Upper lobe of left lung (tissue), 6 donors: ENCODE measurements at places on chromosomes 2 and 18. TPM values are rescaled to one million over a fixed set of nuclear protein-coding genes. Genes with fewer than 3 reads are reported as not detected.
A peak's percentile ranks its signal among the peaks of the same experiment; 100 is the strongest.

- H3K36me3 ChIP-seq, result no peaks in the 10 kb centered on the region
- no peaks in the 10 kb centered on the region for H3K27me3 ChIP-seq
- no peak overlapping the region for H3K27ac ChIP-seq
- no peaks in the 10 kb centered on the region for H3K4me1 ChIP-seq
These were observed 16.9 kb downstream of the CROCC2 start for GRCh38 chr2:240922982-240923537.

Gene SLC16A14
- 1.6 TPM for total RNA-seq

DNA sequence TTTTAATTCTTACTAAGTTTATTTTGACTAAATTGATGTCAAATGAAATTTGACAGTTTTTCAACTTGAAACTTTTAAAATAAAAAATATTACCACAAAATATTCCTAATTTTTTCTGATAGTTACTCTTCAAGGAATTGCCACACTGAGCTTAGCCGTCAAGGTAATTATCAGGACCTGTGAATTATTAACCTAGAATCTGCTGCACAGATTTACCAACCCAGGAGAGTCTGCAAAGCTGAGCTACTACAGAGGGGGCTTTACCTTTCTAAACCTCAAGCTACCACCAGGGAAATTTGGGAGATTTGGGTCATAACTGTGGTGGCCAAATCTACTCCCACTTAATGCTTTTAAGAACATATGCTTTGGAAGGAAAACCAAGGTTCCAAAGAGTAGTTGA is 324.6 kb downstream of the CCDC178 start:
- H3K27ac ChIP-seq, result no peak overlapping the region
- no peaks in the 10 kb centered on the region for H3K27me3 ChIP-seq
- H3K4me1 ChIP-seq, result no peaks in the 10 kb centered on the region
- no peaks in the 10 kb centered on the region for H3K36me3 ChIP-seq
- H3K4me3 ChIP-seq, result no peak overlapping the region

GRCh38 chr2:137493261-137493660 is 471.0 kb upstream of the HNMT start:
- no peaks in the 10 kb centered on the region for H3K36me3 ChIP-seq
- H3K4me3 ChIP-seq, result no peak overlapping the region
- H3K27ac ChIP-seq, result no peak overlapping the region
- H3K27me3 ChIP-seq, result no peaks in the 10 kb centered on the region

DNA sequence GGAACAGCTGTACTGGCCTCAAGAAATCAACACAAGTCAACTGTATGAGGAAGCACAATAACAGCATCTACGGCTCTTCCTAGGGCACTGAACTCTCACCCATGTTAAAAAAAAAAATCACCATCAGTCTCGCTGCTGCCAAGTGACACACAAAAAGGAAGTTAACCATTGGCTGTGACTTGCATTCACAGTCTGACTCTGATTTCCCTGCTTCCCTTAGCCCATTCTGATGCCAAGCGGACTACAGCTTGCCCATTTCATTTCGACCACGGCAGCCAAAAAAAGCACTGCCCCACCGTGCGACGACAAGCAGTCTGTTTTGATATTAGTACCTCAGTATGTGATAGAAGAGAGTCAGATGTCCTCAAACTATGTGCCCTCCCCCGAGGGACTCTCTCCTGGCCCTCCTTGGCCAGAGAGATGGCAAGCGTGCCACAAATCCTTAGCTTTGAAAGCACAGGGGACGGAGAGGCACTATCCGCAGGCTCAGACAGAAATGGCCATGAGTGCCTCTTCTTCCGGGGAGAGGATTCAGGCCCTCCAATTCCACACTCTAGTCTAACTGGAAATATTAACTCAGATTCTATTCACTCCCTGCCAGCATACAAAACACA is 250.0 kb downstream of the TCF4 start:
- no peaks in the 10 kb centered on the region for H3K36me3 ChIP-seq
- DNase-seq, result no peak
- H3K27ac ChIP-seq, result peak overlapping the region; percentile 69
- H3K27me3 ChIP-seq, result no peaks in the 10 kb centered on the region
- peak overlapping the region; percentile 5 for H3K4me3 ChIP-seq

DNA sequence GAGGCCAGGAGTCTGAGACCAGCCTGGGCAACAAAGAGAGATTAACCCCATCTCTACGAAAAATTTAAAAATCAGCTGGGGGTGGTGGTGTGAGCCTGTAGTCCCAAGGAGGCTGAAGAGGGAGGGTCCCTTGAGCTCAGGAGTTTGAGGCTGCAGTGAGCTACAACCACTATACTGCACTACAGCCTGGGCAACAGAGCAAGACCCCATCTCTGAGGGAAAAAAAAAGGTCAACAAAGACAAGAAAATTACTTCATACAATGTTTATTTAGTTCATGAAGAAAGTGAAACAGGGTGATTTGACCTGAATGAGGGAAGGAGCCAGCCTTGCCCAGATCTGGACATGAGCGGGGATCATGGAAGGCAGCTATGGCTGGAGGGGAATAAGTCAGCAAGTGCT is 59.1 kb downstream of the TMEM163 start:
- H3K4me1 ChIP-seq, result no peaks in the 10 kb centered on the region
- H3K36me3 ChIP-seq, result no peaks in the 10 kb centered on the region
- no peaks in the 10 kb centered on the region for H3K27me3 ChIP-seq
- H3K27ac ChIP-seq, result no peak overlapping the region

DNA sequence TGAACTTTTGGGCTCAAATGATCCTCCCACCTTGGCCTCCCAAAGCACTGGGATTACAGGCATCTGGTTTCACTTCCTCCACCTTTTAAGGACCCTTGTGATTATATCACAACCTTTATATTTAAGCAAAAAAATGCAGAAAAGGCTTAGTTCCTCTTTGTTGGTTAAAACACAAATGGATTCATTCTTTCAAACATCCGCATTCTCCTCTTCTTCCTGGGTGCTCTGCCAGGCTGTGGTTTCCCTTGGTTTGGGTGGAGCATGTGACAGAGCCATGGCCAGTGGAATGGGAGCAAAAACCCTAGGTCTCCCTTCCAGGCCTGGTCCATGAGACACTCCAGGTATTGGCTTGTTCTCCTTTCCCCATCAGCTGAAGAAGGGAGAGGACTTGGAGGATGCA is 9.9 kb upstream of the SLC66A3 start:
- H3K27ac ChIP-seq, result no peak overlapping the region
- H3K4me3 ChIP-seq, result no peak overlapping the region

Gene GULP1
- 61.3 TPM for total RNA-seq

GRCh38 chr18:9707381-9708056 is 582 bp upstream of the RAB31 start:
- H3K4me3 ChIP-seq, result peak overlapping the region; percentile 83
- H3K4me1 ChIP-seq, result peaks cover 22% of the 10 kb centered on the region
- no peak for DNase-seq
- H3K27ac ChIP-seq, result peak overlapping the region; percentile 95

DNA sequence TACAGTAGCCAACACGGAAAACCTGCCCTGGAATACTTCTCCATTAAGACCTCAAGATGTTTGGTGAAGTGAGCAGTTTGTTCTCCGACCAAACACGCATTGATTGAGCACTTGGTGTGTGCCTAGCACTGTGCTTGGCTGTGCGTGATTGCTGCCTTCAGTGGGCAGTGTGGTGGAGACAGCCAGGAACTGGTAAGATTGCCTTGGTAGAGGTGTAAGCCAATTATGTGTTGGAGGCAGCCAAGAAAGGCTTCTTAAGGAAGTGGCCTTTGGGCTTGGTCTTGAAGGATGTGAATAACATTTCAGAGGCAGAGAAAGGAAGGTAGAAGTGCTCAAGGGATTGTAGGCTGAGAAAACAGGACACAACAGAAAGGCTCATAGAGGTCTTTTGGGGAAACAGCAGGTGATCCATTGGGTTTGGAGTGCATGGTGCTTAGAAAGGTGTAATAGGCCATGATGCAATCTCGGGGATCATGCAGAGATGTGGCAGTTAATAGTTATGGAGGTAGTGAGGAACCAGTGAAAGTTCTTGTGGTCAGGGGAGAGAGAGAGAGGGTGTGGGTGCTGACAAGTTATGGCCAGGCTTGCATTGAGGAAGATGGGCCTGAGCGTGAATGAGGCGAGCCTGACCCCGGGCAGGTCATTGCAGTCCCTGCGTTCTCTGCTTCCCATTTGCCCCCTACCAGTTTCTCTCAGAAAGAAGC is 6.3 kb downstream of the B3GNT2 start:
- H3K27ac ChIP-seq, result peak overlapping the region; percentile 56
- peak; percentile 48 for DNase-seq
- no peak overlapping the region for H3K4me3 ChIP-seq
- H3K4me1 ChIP-seq, result peaks cover 78% of the 10 kb centered on the region
- H3K27me3 ChIP-seq, result no peaks in the 10 kb centered on the region

Gene ABCB11
- total RNA-seq, result not detected

Gene RHOB
- total RNA-seq, result 583 TPM

DNA sequence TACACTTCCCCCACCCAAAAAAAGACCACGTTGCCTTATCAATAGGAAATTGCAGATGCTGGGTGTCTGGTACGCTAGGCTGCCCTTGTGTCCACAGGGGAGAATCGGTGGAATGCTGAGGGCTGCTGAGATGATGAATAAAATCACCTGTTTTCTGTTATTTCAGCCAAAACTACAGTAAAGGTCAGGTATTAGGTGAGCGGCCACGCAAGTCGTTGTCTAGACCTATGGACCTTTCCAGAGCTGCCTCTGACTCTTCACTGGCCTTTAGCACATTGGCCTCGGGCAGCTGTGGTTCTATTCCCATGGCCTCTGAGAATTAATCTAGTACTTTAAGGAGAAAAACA is 89.6 kb downstream of the MTCL1 start:
- H3K27ac ChIP-seq, result no peak overlapping the region
- no peaks in the 10 kb centered on the region for H3K36me3 ChIP-seq
- no peaks in the 10 kb centered on the region for H3K4me1 ChIP-seq

Gene SEMA4C
- total RNA-seq, result 27.2 TPM

GRCh38 chr18:21281603-21282002 is 39.6 kb downstream of the GREB1L start:
- no peaks in the 10 kb centered on the region for H3K27me3 ChIP-seq
- no peak overlapping the region for H3K27ac ChIP-seq
- H3K36me3 ChIP-seq, result no peaks in the 10 kb centered on the region
- no peaks in the 10 kb centered on the region for H3K4me1 ChIP-seq

GRCh38 chr2:24493713-24494112 is 2.7 kb downstream of the NCOA1 start:
- H3K27ac ChIP-seq, result no peak overlapping the region
- no peaks in the 10 kb centered on the region for H3K36me3 ChIP-seq
- H3K27me3 ChIP-seq, result no peaks in the 10 kb centered on the region
- peaks cover 29% of the 10 kb centered on the region for H3K4me1 ChIP-seq
- H3K4me3 ChIP-seq, result peak overlapping the region; percentile 93

DNA sequence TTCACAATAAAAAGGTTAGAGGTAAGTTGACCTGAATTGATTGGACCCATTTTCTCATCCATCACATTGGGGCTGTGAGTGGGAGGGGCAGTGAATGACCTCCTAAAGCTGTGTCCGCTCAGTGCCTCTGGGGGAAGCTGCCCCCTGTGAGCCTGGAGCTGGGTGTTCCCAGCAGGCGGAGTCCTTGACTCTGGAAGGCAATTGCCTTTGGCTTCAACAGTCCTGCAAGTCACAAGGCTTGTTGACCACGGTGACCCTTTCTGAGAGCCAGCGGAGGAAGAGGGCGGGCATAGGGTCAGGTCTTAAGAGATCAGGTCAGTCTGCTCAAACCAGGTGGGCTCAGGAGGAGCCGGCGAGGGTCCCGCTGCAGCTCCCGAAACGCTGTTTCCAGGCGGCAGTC is 1.1 kb upstream of the CIDEA start:
- H3K4me1 ChIP-seq, result peaks cover 15% of the 10 kb centered on the region
- no peak overlapping the region for H3K27ac ChIP-seq
- H3K4me3 ChIP-seq, result no peak overlapping the region
- peaks cover 21% of the 10 kb centered on the region for H3K27me3 ChIP-seq
- H3K36me3 ChIP-seq, result no peaks in the 10 kb centered on the region

Gene LAPTM4A
- total RNA-seq, result 27.2 TPM

DNA sequence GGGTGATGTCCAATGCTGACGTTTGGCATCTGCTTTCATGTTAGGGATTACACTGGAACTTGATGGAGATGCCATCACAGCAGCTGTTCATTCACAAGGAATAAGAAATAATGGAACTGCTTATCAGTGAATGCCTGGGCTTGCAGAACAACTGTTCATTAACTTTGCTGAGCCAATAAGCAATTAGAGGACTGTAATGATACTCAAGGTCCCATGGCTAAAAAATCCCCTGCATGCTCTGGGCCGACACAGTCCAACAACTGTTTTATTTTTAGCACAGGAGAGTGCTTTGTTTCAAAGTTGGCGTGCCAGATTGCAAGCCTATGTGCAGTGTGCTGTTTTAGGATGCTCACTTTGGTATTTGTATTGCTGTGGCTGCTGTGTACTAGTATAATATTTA is 408.0 kb upstream of the RGPD4 start:
- no peak overlapping the region for H3K27ac ChIP-seq
- H3K4me1 ChIP-seq, result no peaks in the 10 kb centered on the region
- no peaks in the 10 kb centered on the region for H3K27me3 ChIP-seq
- H3K36me3 ChIP-seq, result no peaks in the 10 kb centered on the region
- no peak overlapping the region for H3K4me3 ChIP-seq

DNA sequence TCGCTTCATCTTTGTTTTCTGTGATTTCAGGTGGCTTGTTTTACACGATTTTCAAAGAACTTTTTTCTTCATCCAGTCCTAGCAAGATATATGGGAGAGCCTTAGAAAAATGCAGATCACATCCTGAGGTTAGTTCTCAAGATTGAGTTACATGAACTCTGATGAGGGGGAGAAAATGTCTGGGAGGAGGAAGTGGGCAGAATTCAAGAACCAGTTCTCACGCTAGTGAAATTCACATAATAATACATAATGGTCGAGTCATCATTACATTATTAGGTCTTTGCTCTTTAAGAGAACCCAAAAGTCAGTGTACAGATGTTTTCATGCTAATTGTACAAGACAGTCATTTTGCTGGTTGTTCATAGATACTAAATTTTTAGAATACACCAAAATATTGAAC is 7.0 kb downstream of the TIMM21 start:
- H3K4me3 ChIP-seq, result no peak overlapping the region
- H3K27me3 ChIP-seq, result no peaks in the 10 kb centered on the region
- DNase-seq, result no peak
- no peak overlapping the region for H3K27ac ChIP-seq
- peaks cover 2% of the 10 kb centered on the region for H3K4me1 ChIP-seq

Gene ANKRD62
- total RNA-seq, result not detected

Gene ACKR3
- total RNA-seq, result 11.6 TPM

- H3K36me3 ChIP-seq, result no peaks in the 10 kb centered on the region
- H3K4me1 ChIP-seq, result no peaks in the 10 kb centered on the region
- H3K27ac ChIP-seq, result no peak overlapping the region
These were observed 519.2 kb upstream of the SPHKAP start for GRCh38 chr2:228700638-228701037.

GRCh38 chr2:70789304-70790135 is 923 bp downstream of the FIGLA start:
- peaks cover 15% of the 10 kb centered on the region for H3K4me1 ChIP-seq
- H3K36me3 ChIP-seq, result no peaks in the 10 kb centered on the region
- DNase-seq, result no peak
- no peak overlapping the region for H3K27ac ChIP-seq

Gene RGPD3
- total RNA-seq, result 0.13 TPM

DNA sequence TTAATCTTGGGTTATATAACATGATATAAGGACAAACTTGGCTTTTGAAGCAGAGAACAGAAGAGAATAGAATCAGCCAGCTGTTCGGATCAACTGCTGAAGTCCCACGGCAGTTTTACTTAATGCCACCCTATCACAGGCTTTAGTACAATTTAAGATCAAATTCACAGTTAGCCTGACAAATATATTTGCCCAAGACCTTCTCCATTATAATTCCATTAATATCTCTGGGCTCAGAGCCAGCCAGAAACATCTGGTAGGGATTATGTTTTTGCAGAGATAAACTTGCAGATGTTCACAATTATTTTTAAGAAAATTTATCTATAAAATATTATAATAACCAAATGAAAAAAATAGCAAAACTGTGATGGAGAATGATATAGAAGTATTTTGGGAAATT is 381.4 kb downstream of the RAD51AP2 start:
- no peaks in the 10 kb centered on the region for H3K36me3 ChIP-seq
- H3K27me3 ChIP-seq, result no peaks in the 10 kb centered on the region
- no peak overlapping the region for H3K27ac ChIP-seq
- no peak for DNase-seq
